ENCODE measurements at places on chromosomes 7 and 10.

- DNase-seq, result no peak
These were observed 826 bp downstream of the GIMAP7 start for GRCh38 chr7:150515248-150516147.

DNA sequence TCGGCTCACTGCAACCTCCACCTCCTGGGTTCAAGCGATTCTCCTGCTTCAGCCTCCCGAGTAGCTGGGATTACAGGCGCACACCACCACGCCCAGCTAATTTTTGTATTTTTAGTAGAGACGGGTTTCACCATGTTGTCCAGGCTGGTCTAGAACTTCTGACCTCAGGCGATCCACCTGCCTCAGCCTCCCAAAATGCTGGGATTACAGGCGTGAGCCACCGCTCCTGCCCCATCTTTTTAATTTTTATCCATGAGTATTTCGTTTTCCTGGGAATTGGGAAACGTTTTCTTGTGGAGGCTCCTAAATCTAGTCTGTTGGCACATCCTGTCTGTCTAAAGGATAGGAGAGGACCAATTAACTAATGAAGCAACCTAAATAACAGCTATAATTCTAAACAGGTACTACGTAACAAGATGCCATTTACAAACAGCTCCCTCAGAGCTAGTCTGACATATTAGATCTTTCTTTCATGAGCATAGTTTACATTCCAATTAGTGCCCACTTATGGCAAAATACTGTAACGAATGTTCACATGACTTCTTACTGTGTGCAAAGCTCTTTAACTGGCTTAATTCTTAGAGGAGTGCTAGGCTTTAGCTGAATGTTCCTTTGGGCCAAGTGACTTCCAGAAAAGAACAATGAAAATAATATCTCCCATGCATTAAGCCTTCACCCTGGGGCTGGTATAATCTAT, 151.0 kb upstream of the YAE1 start:
- DNase-seq, result no peak

DNA sequence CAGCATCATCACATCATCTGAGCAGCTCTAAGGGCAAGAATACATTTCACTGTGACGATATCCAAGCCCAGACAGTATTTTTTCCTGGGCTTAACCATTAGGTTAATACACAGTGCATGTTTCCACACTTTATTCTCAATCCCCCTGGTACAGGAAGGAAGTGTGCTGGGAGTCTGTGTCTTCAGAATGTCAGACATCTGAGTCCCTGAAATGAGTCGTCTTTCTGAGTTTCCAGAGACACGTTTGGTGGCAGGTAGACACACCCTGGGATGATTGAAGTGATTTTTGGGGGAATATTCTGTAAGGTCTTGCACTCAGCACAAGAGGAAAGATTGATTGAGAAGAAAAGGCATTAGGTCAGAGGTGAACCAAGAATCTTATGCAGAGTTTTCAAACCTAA, 13.1 kb upstream of the SHH start:
- no peak for DNase-seq

DNA sequence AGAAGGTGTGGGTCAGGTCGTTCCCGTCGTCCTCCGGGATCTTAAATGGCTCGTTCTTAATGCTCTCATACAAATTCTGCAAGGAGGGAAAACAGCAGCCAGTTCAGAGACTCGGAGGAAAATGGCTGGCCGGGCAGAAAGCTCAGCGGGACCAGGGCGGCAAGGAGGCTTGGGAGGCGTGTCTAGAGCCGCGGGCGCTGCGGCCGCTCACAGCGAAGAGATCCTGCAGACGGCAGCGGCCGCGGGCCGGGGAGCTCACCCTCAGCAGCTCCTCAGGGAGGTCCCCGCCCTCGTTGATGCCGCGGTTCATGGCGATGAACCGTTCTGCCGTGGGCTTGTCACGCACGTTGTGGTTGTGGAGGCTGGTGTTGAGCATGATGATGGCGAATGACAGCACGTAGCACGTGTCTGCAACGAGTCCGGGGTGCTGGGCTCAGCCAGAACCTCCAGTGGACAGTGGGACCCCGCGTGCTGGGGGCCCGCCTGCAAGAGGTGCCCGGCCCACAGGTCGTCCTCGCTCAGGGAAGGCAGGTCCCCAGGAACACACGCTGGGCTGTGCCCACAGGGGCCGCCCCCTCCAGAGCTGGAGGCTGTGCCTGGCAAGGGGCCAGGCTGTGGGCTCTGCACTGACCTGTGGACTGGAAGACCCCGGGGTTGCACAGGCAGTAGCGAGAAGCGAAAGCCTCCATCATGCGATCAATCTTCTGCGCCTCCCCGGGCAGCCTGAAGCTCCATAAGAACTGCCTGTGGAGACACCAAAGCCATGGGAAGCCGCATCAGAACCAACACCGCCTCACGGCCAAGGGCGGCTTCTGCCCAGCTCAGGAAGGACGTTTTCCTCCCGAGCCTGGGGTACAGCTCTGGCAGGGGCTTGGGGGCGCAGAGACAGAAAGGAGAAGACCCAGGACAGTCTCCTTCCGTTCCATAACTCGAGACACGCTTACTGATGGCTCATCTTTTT, 101.6 kb downstream of the CYTH3 start:
- no peak for DNase-seq

GRCh38 chr10:110107887-110108286, 99.5 kb upstream of the MXI1 start:
- DNase-seq, result no peak

GRCh38 chr10:90602862-90603610, 254.8 kb downstream of the HTR7 start:
- DNase-seq, result no peak

GRCh38 chr7:126210707-126211106, 1042.0 kb downstream of the GRM8 start:
- no peak for DNase-seq

- no peak for DNase-seq
These were observed 127.9 kb upstream of the SEM1 start for GRCh38 chr7:96837593-96837992.

GRCh38 chr7:29811586-29811985, 5.3 kb downstream of the WIPF3 start:
- DNase-seq, result peak; percentile 48

DNA sequence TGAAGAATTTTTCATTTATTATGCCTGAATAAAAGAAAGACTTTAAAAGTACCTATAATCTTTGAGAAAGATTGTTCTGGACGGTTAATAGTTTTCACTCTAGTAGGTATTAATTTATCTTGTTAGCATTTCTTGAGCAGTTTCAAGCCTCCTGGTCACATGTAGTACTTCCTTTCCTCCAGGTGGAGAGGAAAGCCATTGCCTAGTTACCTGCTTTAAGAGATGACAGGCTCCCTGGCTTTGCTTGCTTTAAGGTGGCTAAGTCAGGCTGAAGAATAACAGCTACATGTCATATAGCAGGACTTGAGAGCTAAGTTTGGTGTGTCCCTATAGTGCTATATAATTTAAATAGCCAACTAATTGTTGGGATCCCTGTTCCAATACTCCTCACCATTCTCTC, 160.2 kb downstream of the CDK14 start:
- no peak for DNase-seq

DNA sequence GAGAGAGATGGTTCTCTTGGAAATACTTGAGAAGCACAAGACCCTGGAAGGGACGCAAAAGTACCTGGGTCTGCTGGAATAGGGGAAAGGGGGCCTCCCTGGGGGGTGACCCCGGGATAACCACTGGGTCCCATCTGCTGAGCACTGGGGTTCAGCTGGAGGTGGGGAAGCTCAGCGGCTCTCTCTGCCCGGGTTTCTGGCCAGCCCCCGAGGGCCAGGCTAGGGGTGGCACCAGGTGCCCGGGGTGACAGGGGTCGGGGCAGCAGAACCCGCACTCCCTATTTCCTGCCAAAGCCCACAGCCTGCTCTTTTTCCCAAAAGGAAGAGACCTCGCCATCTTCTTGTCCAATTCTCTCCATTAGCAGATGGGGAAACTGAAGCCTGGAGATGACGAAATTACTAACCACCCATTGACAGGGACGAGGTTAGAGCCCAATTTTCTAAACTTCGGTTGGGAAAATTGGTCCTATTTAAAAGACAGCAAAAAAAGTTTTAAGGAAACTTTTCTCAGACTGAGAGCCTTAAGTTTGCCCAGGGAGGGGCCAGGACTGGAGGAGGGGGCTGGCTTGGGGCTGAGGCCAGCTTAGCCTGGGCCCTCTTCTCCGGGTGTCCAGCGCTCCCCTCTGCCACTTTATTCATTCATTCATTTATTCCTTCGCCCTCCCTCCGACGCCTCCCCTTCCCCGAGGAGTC, 17.8 kb upstream of the GATA3 start:
- DNase-seq, result no peak

DNA sequence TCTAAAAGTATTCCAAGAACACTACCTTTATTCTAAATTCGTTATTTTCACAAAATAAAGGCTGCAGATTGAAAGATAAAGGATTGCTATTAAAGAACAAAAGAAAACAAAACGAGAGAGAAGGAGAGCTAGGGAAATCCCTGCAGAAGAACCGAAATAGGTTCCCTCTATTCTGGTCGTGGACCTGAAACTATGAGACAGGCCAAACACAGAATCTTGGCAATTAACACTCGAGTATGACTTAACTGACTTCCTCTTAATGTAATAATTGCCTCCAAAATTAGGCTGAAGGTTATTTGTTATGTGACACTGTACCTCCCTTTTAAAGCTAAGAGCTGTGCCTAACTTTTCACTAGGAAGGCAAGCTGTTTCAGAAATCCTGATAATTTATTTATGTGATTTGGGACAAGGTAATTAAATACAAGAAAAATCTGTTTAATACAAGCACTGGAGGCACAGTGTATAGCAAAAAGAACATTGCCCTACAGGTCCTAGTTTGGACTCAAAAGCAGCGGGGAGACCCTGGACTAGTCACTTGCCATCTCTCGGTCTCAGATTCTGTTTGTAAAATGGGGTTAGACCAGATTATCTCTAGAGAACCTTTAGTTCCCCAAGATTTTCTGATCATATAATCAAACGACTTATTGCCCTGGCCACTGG, 11.6 kb downstream of the NAMPT start:
- DNase-seq, result no peak

Data from NCI-H187 (cell line).